ENCODE measurements at places on chromosomes 7 and 10. TPM values are rescaled to one million over a fixed set of nuclear protein-coding genes. Genes with fewer than 3 reads are reported as not detected.

ZNF746 gene
- total RNA-seq = 20.6 TPM

SEMA3A gene
- 9.7 TPM for total RNA-seq

CCAR1 gene
- total RNA-seq = 52.9 TPM

PAPOLB gene
- 0.24 TPM for total RNA-seq

PRKG1 gene
- 23.6 TPM for total RNA-seq

DEPP1 gene
- 108 TPM for total RNA-seq

HOXA10 gene
- 0.38 TPM for total RNA-seq

CTNNA3 gene
- not detected for total RNA-seq

SPDYE2B gene
- not detected for total RNA-seq

OR2A1 gene
- 0.15 TPM for total RNA-seq

HOXA2 gene
- 1.5 TPM for total RNA-seq

GJC3 gene
- total RNA-seq = not detected

THNSL1 gene
- 2.7 TPM for total RNA-seq

GRID2IP gene
- 0.41 TPM for total RNA-seq

GPC2 gene
- 0.77 TPM for total RNA-seq

PLEKHS1 gene
- total RNA-seq = 7.0 TPM

COL28A1 gene
- 2.0 TPM for total RNA-seq

NUP205 gene
- total RNA-seq = 40.2 TPM

SLC16A9 gene
- 0.83 TPM for total RNA-seq

RGR gene
- total RNA-seq = not detected

PRKCQ gene
- total RNA-seq = 8.1 TPM

LLCFC1 gene
- not detected for total RNA-seq

RNF32 gene
- 3.0 TPM for total RNA-seq

ARL4A gene
- 44.8 TPM for total RNA-seq

SPACDR gene
- total RNA-seq = 1.7 TPM

LRRTM3 gene
- total RNA-seq = not detected

IKZF1 gene
- total RNA-seq = 61.9 TPM

LSM8 gene
- 25.6 TPM for total RNA-seq

UCMA gene
- not detected for total RNA-seq

CCDC146 gene
- total RNA-seq = 17.3 TPM

OR2A12 gene
- total RNA-seq = not detected

ZPBP gene
- not detected for total RNA-seq

HTR5A gene
- not detected for total RNA-seq

NPC1L1 gene
- total RNA-seq = 0.21 TPM

ZSCAN25 gene
- total RNA-seq = 16.5 TPM

ANXA8L1 gene
- 15.7 TPM for total RNA-seq

MRM2 gene
- total RNA-seq = 22.6 TPM

AZGP1 gene
- total RNA-seq = 31.8 TPM

NPTX2 gene
- 0.62 TPM for total RNA-seq

UCN3 gene
- total RNA-seq = 0.53 TPM

PDE6C gene
- not detected for total RNA-seq

SLIT1 gene
- 0.41 TPM for total RNA-seq

CAMK1D gene
- total RNA-seq = 22.5 TPM

CPEB3 gene
- 6.9 TPM for total RNA-seq

ABCC2 gene
- total RNA-seq = 1.9 TPM

PI4K2A gene
- 29.7 TPM for total RNA-seq

DDIT4 gene
- total RNA-seq = 161 TPM

PNLIP gene
- total RNA-seq = not detected

ITGB8 gene
- 8.0 TPM for total RNA-seq

DYDC1 gene
- total RNA-seq = 0.77 TPM

FAM200A gene
- total RNA-seq = 6.7 TPM

ANLN gene
- total RNA-seq = 3.9 TPM

All from lower lobe of right lung (tissue), 2 donors.